ENCODE measurements at places on chromosomes 3 and 15.

DNA sequence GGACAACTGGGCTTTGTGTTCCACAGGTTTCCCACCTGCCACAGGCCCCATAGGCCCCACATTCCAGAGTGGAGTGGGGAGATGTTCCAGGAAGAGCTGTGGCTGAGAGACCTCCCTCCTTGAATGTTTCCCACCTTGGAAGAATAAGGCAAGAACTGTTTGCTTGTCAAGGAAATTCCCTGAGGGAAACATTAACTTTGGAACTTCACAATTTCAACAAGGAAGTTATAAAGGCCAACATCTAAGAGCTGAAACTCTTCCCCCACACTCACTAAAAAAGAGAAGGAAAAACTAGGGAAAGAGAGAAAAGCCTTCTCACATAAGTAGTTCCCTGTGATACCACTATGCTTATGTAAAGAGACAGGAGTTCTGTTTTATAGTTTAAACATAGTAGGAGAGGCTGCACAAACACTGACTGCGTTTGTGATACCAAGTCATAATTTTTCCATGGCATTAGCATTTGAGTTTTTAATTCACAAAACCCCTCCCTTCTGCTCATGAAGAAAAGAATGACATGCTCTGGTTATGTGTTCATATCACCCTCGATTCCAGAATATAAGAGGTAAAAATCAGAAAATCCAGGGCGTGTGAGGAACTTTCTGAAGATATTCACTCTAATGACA is 39.8 kb upstream of the SPRED1 start:
- DNase-seq = no peak

DNA sequence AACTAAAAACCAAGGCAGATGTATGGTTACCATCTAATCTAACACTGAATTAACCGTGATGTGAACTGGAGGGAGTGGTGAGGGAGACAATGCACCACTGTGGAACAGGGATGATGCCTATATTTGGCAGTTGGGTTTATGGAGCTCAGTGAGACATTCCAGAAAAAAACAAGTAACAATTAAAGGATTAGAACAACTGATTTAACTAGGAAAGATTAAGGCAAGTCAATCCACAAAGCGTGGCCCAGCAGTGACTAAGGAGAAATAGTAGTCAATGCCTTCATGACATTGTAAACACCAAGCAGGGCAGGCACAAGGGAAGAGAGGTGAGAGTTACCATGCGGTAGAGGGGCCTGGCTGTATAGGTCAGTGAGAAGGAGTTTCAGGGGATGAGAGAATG is 38.1 kb downstream of the CHAC1 start:
- no peak for DNase-seq

- DNase-seq = no peak
Measured at GRCh38 chr3:138452436-138452835, 18.0 kb downstream of the ESYT3 start.

DNA sequence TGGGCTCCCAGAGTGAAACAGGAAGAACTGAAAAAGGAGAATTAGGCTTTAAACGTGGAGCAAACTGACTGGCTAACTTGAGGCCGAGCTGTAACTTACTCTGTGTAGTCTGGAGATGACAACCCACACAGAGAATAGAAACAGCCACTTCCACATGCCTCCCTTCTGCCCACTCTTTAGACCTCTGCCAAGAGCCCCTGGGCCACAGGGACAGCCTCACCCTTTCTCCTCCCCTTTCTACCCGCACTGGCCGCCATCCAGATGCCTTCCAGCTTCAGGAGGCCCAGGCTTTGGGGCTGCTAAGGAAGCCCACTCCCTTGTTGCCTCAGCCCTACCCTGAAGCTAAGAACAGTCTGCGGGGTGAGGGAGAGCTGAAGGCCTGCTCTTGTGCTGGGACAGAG is 6.8 kb downstream of the ARHGAP31 start:
- no peak for DNase-seq

DNA sequence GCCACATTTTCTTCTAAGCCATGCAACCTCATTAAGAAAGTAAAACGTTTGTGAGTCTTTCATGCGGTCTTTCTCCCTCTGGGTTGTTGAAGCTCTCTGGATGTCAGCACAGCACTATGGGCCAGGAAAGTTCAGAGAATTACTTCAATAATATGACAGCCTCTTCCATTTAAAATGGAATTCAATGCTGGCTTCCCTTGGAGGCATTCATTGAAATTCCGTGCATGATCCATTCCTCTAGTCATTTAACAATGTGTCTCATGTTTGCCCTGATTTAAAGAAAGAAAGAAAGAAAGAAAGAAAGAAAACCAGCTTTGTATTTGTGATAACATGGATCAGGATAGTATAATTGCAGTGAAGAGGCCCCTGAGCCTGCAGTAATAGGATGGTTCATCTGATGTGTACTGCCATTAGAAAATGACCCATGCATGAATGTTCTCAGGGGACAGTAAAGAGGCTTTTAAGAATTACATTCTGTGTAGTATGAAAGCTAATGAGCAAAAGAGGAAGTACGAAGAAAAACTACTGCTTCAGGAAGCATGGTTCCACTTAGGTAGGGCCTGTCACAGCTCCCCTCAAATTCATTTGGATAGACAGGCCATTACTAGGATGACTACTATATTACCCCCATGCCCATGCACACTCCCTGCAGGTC is 146.0 kb downstream of the ARPP21 start:
- DNase-seq = no peak

DNA sequence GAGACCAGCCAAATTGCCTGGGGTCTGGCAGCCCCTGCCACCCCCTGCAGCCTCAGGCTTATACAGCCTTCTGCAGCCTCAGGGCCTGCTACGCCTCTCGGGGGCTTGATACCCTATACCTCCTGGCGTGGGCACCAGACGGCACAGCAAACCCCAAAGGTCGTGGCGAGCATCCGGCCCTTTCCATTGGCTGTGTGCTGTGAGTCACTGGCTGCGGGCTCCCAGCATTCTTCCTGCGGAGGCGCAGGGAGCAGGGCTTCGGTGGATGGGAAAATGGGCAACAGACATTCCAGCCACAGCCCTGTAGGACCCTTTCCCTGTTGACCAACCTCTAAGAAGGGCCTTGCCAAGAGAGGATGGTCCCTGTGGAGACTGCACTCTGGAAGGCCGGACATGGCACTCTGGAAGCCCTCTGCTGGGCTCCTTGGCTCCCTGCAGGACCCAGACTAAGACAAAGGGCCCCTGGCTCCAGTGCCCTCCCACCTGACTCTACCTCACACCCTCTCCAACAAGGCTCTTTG is 59.6 kb downstream of the ITGA11 start:
- DNase-seq = no peak

- DNase-seq = peak; percentile 80
Measured at GRCh38 chr3:37996785-37997301, 6.3 kb downstream of the VILL start.

- DNase-seq = no peak
Measured at GRCh38 chr3:143495527-143495926, 352.7 kb downstream of the SLC9A9 start.

DNA sequence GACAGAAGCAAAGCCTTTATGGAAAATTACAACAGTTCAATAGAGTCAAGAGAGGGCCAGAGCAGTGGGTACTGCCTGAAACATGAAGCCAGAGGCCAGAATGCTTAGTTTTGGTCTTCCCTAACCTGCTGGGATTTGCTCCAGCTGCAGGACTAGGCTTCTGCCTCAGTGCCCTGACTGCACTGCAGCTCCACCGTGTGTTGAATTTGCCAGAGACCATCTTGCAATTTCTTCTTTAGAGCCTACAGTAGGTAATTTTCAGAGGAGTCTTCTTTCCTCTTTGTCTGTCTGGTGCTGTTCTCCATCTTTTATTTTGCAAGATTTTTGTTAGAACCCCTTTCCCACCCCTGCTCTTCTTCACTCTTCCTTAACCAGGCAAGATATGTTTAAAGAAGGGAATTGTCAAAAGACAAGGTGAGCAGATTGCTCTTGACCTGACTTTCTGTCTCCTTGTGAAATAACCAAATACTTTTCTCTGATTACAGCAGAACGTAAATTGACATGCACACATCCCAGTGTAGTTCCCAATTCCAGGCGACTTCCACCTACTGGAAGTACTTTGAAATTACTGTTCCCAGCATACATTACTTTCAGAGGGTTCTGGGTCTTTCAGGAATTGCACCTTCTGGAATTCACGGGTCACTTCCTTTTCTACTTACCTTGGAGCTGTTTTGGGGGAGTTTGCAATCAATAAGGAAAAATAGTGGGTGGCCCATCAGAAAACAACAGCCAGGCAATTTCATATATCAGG is 161.2 kb downstream of the MINAR1 start:
- DNase-seq = no peak

DNA sequence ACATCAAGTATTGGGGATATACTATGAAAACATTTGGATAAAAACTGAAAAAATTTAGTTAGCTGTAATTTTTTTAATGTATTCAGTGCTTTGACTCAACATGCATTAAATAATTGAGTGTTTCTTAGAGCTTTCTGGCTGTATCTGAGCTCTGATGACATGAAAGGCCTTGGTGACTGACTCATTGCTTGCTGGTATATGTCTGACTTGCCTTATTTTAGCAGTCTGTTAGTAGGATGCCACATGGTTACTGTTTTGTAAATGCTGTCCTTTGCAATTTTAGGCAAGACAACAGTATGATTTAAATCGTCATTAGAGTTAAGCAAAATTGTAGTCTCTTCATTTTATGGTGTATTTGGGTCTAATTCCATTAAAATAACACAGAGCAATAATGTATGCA is 199.2 kb downstream of the GHSR start:
- no peak for DNase-seq

GRCh38 chr3:159482241-159482993 is 506.2 kb upstream of the IL12A start:
- DNase-seq = no peak

DNA sequence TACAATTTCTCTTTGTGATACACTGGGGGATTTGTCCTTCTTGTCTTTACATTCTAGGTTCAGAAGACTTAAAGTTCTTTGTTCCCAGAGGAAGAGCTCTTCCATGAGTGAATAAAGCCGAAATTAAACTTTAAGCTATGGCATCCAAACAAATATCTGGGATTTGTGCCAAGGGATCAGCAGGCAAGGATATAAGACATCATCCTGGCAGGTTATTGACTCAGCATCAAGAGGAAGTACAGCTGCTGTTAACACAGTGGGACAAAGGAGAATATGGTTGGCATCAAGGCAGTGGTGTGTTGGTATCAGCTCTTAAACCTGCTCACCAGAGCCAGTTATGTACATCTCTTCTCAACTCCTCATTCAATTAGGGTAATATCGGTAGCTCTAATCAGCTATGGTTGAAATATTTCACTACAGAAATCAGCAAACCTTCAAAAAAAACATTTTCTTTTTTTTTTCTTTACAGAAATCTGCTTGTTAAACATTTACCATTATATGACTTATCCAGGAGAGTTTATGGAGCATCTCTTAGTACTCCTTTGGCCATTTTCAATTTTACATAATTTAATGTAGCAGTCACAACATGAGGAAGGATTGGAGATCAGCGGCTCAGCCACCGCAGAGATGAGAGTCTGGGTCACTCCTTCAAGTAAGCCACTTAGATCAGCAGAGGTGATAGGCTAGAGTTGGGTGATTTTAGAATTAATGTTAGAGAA is 1198.6 kb upstream of the EPHA6 start:
- no peak for DNase-seq

GRCh38 chr3:56137415-56137814 is 330.9 kb downstream of the ERC2 start:
- DNase-seq = no peak

- no peak for DNase-seq
Measured at GRCh38 chr3:152830245-152830644, 4.7 kb upstream of the P2RY1 start.

DNA sequence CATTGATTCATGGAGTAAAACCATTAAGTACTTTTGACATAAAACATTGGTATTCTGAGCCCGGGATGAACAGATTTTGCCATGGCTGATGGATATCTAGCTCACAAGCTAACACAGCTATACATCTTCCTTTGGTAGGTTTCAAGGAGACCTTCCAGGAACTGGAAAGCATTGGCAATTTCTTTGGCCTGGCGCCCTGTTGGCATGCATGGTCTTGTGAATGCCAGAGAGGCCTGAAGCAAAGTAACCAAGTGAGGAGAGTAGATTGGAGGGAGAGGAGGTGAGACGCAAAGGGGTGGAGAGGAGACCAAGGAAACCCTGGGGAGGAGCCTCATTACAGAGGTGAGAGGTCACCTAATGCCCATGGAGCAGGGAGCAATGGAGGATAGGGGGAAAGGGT is 67.2 kb downstream of the SQOR start:
- DNase-seq = no peak

DNA sequence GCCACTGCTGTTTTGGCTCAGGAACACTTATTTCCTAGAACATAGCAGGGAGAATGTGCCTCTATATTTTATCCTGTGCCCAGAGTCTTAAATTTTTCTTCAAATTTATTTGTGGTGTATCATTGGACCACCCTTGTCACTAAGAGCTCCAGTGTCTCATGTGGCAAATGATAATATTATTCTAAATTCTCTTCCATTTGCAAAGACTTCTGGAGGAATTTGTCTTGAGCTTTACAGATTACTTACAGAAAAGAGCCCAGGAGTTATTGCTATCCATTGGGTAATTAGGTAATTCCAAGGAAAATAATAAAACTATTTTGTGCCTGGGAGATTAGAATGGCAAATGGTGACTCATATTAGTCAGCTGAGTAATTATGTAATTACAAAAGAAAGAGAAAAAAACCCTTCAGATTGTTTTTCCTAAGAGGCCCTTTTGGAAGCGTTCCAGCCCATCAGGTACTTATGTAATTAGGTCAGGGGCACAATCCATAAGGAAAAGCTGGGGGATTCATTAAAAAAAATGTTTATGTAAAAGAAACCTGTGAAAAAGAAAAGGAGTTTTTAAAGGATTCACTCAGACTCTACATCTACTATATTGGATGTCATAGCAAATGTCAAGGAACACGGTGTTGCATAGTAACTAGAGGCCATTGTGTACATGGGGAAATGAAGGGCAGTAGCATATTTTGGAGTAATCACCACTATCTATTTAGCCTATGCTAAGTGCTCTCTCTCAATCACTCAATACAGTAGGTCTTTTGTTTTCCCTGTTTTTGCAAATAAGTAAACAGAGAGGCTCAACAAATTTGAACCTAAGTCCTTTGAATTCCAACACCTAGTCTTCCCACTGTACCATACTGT is 380.9 kb upstream of the RARB start:
- DNase-seq = no peak

DNA sequence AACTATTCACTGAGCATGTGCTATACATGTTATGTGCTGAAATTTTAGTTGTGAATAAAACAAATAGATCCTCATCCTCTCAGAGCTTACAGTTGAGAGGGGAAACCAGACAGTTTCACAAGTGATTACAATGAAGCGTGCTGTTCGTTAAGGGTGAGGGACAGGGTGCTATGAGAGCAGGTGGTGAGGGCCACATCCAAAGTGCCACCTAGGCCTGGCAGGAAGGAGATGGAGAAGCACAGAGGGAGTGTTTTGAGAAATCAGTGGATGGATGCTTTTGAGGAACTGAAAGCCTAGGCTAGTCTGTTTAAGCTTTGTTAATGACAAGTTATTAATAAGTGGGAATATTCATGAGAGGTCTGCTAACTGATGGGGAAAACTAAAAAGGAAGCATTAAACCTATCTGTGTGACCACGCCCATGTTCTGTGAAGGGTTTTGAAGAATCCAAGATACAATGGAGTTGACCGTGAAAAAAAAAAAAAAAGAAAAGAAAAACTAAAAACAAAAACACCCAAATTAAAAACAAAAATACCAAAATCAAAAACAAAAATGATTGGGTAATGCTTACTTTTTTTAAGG is 7.3 kb downstream of the MCTP2 start:
- DNase-seq = no peak
